ENCODE measurements at places on chromosomes 7 and 10.

GRCh38 chr10:77165445-77166208 is 472.0 kb downstream of the KCNMA1 start:
- peak; percentile 68 for DNase-seq

GRCh38 chr7:64753032-64753431 is 41.2 kb upstream of the ZNF138 start:
- DNase-seq = no peak

DNA sequence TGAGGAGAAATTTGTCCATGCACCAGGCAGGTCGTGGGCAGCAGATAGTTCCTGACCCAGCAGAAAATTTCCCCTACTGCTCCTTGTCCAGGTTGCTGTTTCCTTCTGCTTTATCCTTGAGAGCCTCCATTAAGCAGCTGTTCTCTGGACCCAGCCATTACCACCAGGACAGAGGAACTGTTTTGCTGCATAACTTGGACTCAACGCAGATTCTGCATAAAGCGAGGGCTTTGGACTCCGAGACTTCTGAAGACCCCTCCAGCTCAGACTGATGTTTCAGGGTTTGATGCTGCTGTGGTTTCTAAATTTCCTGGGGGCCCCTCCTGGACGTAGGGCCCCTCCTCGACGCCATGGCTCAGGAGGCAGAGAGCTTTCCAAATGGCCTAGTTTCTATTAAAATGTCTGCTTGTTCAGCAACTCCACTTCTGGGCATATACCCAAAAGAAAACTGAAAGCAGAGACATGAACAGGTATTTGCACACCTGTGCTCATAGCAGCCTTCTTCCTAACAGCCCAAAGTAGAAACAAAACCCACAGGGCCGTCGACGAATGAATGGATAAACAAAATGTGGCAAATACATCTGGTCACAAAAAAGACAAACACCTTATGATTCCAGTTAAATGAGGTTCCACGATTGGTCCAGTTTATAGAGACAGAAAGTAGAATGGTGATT is 28.3 kb upstream of the LMTK2 start:
- no peak for DNase-seq

- DNase-seq = no peak
Observed at GRCh38 chr7:3544202-3544601, 243.2 kb downstream of the SDK1 start.

All from ecto neural progenitor cell (in vitro differentiated cells).